ENCODE measurements at places on chromosomes 12 and 14.
A peak's percentile ranks its signal among the peaks of the same experiment; 100 is the strongest.

- no peak for DNase-seq
Observed at GRCh38 chr14:89833120-89833532, 121.4 kb downstream of the EFCAB11 start.

GRCh38 chr14:93337143-93337753, 4.4 kb upstream of the BTBD7 start:
- no peak for DNase-seq

DNA sequence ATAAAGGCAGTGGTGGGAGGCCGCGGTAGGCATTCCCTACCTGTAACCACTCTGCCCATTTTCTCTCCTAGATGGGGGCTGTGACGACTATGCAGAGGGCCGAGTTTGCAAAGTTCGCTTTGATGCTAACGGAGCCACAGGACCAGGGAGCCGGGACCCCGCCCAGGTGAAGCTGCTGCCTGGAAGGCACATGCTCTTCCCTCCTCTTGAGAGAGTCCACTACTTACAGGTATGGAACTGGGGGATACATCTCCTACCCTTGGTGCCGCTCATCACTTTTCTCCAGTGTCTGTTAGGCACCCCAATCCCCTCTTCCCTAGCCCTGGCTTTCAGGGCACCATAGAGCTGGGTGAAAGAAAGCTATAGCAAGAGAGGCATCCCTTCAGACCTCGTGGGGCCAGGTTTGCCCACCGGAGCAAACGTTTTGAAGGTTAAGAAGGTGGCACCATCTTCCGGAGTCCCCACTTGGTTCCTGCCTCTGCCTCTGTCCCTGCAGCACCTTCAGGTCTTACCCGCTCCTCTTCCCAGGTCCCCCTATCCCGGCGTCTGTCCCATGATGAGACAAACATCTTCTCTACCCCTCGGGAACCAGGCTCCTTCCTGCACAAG, 2.0 kb upstream of the P3H3 start:
- no peak for DNase-seq

DNA sequence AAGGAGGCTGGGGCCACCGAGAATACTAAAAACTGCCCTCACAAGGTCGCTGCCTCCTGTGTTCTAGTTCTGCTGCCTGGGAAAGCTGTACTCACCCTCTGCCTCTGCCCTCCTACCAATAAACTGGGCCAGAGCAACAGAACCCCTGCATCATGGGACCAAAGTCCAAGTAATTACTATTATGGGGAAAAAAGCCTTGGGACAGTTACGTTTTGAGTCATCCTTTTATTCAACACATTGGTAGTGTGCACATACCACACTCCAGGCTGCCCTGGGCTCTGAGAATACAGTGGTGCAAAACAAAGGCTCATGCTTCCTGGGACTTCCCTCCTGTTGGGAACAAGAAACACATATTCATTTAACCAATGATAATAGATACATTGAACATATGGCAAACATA, 49.0 kb downstream of the CACNA1C start:
- DNase-seq = no peak

- peak; percentile 61 for DNase-seq
Observed at GRCh38 chr12:24948420-24948756, 513 bp downstream of the BCAT1 start.

- DNase-seq = no peak
Observed at GRCh38 chr12:6214633-6215032, 14.4 kb downstream of the CD9 start.

DNA sequence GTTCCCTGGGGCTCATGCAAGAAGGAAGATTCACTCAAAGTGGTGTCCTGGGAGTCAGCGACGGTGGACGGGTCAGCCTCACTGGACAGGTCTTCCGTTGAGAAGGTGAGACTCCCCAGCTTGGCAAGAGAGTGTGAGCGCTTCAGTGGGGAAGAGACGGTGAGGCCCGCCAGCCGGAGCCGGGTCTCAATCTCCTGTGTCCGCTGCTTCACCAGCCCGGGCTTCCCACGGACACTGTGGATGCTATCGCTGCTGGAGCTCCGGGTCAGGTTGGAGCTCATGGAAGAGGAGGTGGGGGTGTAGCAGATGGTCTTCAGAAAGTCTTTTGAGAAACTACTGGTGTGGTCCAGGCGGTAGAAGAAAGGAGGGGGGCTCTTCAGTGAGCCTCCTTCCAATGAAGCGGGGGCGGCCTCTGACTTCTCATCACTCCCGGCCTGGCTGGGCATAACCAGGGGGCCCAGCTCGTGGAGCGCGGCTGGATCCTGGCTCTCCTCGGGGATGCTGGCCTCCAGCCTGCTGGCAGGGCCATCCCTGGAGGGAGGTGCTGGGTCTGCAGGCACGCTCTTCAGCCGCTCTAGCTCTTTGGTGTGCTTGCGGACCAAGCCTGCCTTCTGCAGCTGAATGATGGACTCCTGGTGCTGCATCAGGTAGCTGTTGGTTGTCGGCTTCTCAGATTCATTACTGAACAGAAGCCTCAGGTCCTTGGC, 56.9 kb upstream of the CORO1C start:
- DNase-seq = no peak

Measured in erythroblast (primary cell).